GM12878 (cell line): ENCODE measurements at places on chromosomes 3 and 15. TPM values are rescaled to one million over a fixed set of nuclear protein-coding genes. Genes with fewer than 3 reads are reported as not detected.

GRCh38 chr3:14540821-14541385, 761 bp upstream of the GRIP2 start:
- no peak for DNase-seq
- no peaks in the 10 kb centered on the region for H3K4me1 ChIP-seq
- H3K27me3 ChIP-seq, result no peaks in the 10 kb centered on the region
- no peaks in the 10 kb centered on the region for H3K36me3 ChIP-seq
- no peak overlapping the region for H3K27ac ChIP-seq

DNA sequence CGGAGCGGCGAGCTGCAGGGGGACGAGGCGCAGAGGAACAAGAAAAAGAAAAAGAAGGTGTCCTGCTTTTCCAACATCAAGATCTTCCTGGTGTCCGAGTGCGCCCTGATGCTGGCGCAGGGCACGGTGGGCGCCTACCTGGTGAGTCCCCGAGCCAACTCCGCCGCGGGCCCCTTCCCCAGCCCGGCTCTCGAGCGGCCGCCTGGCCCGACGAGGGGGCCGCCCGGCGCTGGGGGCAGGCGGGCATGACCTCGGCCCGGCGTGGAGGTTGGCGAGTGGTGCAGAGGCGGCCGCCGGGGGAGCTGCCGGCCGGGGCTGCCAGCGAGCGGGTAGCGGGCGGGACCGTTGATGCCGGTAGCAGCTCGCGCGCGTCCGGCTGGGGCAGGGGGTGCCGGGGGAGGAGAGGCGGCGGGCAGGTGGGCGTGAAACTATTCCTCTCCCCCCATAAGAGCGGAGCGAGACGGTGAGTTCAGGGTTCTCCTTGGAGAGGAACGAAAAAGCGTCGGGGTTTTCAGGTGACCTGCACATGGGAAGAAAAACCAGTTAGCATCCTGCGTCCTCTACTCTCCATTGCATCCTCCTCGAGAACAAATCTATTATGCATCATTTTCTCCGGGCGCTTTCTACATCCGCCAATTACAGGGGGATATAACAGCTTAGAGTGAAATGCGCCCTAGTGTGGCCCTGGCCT, 585 bp downstream of the SLCO3A1 start:
- H3K27me3 ChIP-seq, result peaks cover 13% of the 10 kb centered on the region
- no peak overlapping the region for H3K4me3 ChIP-seq
- no peaks in the 10 kb centered on the region for H3K36me3 ChIP-seq
- H3K27ac ChIP-seq, result no peak overlapping the region
- no peak for DNase-seq

DNA sequence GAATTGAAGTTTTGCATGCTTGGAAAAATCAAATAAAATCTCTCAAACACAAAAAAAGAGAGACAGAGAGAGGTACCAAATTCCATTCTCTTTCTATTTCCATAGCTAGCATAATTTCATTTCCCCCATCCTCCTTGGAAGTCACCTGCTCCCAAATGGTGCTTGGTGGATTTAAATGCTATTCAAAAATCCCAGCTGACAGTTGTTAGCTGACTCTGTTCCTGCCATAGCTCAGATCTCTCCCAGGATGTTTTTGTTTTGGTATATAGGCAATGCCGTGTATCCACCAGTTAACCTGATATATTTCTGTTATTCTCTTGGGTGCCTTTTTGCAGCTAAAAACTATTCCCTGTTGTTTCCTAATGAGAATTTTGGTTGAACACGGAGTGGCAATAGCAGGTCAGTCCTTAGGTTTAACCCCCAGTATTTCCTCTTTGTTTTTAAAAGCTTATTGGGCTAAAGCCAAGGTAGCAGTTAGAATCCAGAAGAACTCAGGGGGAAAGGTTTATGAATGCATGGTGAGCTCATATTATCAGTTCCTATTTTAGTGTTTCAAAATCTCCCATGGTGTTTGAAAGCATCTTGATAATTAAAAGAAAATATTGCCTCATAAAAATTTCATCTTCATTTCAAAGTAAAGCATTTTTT, 240.0 kb upstream of the GBE1 start:
- no peak overlapping the region for H3K27ac ChIP-seq
- no peak overlapping the region for H3K4me3 ChIP-seq
- H3K4me1 ChIP-seq, result no peaks in the 10 kb centered on the region
- no peaks in the 10 kb centered on the region for H3K36me3 ChIP-seq
- H3K27me3 ChIP-seq, result no peaks in the 10 kb centered on the region

DNA sequence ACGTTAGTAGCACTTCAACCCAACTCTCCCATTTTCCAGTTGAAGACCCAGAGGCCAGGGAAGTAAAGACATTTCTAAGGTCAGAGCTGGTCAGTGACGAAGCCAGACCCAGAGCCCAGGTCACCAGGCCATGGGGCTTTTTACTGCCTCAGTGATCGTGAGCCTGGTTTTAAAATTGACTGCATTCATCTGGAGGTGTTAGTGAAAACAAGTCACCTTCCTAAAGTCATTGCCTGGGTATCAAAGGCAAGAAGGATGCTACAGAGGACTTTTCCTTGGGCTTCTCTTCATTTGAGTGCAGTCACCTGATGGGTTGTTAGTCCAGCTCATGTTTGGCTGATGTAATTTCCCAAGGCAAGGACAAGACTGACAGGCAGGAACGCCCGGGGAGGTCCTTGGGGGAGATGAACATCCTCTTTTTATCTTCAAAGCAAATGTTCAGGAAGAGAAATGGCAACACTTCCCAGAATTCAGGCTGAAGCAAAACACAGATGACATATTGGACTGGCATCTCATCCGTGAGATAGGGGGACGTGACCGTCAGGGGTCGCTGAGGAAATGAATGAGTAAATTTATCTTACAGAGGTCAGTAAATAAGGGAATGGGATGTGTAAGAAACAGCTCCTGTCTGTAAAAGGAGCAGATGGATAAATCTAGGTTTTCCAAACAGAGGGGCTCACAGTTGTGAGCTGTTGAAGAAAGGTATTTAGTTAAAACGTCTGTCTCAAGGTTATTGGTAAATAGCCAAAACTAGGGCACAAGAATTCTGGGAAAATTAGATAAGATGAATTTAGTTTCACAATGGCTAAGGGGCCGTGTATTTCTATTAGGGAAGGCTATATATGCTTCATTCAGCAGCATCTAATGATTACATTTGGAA, 201.2 kb downstream of the OPA1 start:
- no peak overlapping the region for H3K27ac ChIP-seq
- DNase-seq, result no peak
- H3K36me3 ChIP-seq, result no peaks in the 10 kb centered on the region

The NR1I2 gene
- 0.90 and 0.96 TPM in 2 replicates for total RNA-seq
